ENCODE measurements at places on chromosomes 5 and 9. TPM values are rescaled to one million over a fixed set of nuclear protein-coding genes. Genes with fewer than 3 reads are reported as not detected.

CKS2 gene
- 54.9 TPM for total RNA-seq

POU5F2 gene
- total RNA-seq, result 1.9 TPM

OGN gene
- 2.6 TPM for total RNA-seq

RASGRF2 gene
- 4.5 TPM for total RNA-seq

PHPT1 gene
- total RNA-seq, result 168 TPM

SCGB3A2 gene
- total RNA-seq, result 0.49 TPM

PRR16 gene
- total RNA-seq, result 2.7 TPM

WNT8A gene
- not detected for total RNA-seq

DNA sequence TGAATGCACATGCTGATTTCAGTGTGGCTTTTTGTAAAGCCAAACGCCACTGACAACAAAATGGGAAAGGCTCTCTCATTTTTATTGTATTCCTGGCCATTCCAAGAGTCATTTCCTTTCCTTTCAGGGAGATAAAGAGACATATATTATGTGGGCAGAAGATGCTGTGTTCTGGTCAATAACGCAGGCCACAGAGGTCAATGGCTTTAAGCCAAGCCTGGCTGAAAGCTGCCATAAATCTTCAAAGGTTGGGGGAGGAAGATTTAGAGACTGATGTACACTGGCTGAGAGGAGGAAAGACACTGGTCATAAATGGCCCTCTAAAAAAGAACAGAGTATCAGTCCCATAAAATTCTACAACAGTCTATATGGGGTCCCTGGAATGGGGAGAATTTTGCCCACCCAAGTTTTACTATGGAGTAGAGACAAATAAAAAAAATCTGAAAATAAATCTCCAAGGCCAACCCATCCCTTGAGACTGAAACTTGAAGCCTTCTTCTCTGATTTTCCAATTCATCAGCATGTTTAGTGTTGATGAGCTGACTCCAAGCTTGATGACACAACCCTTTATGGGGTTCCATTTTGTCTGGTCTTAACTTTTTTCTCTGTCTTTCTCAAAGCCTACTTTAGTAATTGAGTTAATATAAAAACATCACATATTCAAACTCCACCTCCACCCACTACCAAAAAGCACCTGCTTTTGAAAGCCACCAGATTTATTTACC, 152.1 kb upstream of the SLC24A2 start:
- peaks cover 40% of the 10 kb centered on the region for H3K4me1 ChIP-seq
- no peak overlapping the region for H3K27ac ChIP-seq
- H3K27me3 ChIP-seq, result no peaks in the 10 kb centered on the region
- no peak overlapping the region for H3K4me3 ChIP-seq
- DNase-seq, result no peak

DNA sequence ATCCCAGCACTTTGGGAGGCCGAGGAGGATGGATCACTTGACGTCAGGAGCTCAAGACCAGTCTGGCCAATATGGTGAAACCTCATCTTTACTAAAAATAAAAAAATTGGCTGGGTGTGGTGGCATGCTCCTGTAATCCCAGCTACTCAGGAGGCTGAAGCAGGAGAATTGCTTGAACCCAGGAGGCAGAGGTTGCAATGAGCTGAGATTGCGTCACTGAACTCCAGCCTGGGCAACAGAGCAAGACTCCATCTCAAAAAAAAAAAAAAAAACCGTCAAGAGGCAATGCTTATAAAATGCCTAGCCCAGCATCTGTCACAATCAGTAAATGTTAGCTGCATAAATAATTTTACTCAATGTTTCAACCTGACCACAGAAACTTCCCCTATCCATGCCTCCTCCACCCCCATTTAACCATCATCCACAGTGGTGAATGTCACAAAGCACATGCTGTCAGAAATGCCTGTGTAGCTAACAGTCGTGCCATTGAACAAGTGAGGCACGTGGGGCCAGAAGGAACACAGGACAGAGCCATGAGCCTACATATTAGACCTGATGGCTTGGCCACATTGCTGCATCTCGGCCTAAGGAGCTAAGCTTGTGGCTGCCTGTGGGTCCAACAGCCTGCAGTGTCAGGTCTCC, 16.8 kb upstream of the TCOF1 start:
- no peak for DNase-seq
- H3K36me3 ChIP-seq, result no peaks in the 10 kb centered on the region
- no peak overlapping the region for H3K4me3 ChIP-seq
- H3K27ac ChIP-seq, result no peak overlapping the region

GRCh38 chr5:150488519-150489359, 19.2 kb upstream of the NDST1 start:
- peak overlapping the region; percentile 69 for H3K4me3 ChIP-seq
- peak overlapping the region; percentile 93 for H3K27ac ChIP-seq
- no peaks in the 10 kb centered on the region for H3K27me3 ChIP-seq

- H3K27ac ChIP-seq, result no peak overlapping the region
- peaks cover 56% of the 10 kb centered on the region for H3K27me3 ChIP-seq
- no peak overlapping the region for H3K4me3 ChIP-seq
- H3K36me3 ChIP-seq, result no peaks in the 10 kb centered on the region
- no peak for DNase-seq
Observed at GRCh38 chr9:83299571-83299970, 236.6 kb upstream of the RASEF start.

DNA sequence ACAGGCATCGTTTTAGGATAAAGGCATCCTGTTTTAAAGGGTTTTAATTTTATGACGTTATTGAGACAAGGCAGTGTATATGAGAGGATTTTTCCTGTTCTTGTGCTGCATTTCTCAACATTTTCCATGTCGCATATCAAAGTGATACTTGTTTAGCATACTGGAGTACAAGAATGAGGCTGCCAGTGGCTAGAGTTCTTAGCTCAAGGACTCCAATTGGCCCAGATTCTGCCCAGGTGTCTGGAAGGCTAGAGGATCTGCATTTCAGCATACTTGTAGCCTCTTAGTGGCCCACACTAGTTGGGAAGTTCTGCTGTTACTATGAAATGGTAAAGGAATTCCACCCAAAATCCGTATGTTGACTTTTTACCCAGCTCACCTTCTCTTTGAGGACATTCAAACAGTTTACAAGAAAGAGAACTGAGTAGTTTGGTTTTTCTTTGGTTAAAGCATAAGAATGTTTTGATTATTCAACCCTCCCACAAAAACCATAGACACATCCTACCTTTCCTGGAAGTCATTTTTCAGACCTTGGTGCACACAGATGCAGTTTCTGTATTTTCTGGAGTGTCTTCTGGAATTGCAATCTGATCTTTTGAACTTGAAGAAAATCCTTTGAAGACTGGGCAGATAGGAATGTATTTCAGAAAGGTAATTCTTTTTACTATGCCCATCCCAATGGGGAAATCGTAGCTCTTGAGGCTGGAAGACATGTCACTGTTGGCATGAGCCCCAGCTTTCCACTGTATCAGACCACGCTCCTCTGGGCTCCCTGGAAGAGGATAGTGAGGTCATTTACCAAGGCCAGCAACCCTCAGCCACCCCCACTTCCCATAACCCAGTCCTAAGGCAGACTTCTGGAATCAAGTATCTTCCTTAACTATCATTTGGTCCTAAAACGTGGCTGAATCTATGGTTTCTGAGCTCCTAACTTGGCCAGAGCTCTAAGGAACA, 11.3 kb downstream of the SLC23A1 start:
- no peak overlapping the region for H3K27ac ChIP-seq
- H3K27me3 ChIP-seq, result no peaks in the 10 kb centered on the region
- H3K36me3 ChIP-seq, result peaks cover 24% of the 10 kb centered on the region
- no peak overlapping the region for H3K4me3 ChIP-seq
- DNase-seq, result no peak

- no peak for DNase-seq
- no peaks in the 10 kb centered on the region for H3K36me3 ChIP-seq
- H3K27me3 ChIP-seq, result peaks cover 10% of the 10 kb centered on the region
- H3K27ac ChIP-seq, result no peak overlapping the region
Observed at GRCh38 chr5:143432658-143433239, 29.3 kb upstream of the NR3C1 start.

DNA sequence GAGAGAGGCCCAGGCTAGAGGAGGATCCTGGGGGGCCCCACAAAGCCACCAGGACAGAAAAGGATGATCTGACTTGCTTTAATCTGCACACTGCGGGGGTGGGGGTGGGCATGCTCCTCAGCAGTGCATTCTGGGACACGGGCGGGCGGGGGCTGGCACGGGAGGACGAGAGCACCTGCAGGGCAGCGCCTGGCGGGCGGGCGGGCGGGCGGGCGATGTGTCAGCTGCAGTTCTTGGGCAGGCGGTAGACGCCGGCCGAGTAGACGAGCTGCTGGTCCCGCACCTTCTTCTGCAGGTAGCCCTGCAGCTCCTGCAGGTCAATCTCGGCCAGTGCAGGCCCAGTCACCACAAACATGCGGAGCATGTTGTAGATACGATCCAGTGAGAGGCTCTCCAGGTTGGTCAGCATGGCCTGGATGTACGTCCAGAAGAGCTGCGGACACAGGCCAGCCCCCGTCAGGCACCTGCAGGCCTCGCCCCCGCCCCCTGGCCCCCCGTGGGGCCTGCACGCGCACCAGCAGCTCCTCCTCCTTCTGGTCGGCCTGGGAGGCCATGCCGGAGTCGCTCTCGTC, 3.0 kb upstream of the TMEM210 start:
- peaks cover 66% of the 10 kb centered on the region for H3K27me3 ChIP-seq
- DNase-seq, result no peak
- no peak overlapping the region for H3K4me3 ChIP-seq
- no peaks in the 10 kb centered on the region for H3K4me1 ChIP-seq
- H3K27ac ChIP-seq, result no peak overlapping the region

- H3K4me3 ChIP-seq, result no peak overlapping the region
- H3K27ac ChIP-seq, result no peak overlapping the region
- peaks cover 72% of the 10 kb centered on the region for H3K27me3 ChIP-seq
- H3K36me3 ChIP-seq, result no peaks in the 10 kb centered on the region
- DNase-seq, result no peak
Observed at GRCh38 chr5:2192496-2192895, 309.8 kb upstream of the IRX4 start.

DNA sequence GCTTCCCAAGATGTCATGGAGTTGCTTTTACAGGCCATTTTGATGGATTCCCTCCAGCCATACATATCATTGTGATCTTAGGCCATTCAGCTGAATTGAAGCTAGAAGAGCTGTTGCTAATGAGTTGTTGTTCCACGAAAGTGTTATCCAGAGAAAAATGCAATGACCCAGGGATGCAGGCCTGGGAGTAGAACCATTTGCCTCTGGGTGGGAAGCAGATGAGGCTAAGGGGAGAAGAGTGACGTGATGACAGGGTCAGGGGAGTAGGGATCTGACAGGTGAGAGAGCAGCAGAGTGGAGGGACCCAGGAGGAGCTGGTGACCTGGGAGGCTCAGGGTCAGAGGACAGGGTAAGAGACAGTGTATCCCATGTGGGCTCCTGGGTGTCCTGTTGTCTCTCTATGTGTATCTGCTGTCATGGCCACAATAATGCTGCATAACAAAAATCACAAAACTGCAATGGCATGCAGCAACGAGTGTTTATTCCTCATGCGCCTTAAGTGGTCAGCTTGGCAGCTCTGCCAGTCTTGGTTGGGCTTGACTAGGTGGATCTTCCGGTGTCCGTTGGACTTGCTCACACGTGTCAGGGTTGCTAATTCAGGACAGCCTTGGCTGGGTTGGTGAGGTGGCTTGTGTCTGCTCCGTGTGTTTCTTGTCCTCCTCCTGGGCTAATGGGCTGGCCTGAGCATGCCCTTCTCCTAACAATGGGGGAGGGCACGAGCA, 90.6 kb downstream of the LIFR start:
- no peak overlapping the region for H3K27ac ChIP-seq
- no peaks in the 10 kb centered on the region for H3K36me3 ChIP-seq
- peaks cover 14% of the 10 kb centered on the region for H3K4me1 ChIP-seq
- H3K27me3 ChIP-seq, result no peaks in the 10 kb centered on the region

DNA sequence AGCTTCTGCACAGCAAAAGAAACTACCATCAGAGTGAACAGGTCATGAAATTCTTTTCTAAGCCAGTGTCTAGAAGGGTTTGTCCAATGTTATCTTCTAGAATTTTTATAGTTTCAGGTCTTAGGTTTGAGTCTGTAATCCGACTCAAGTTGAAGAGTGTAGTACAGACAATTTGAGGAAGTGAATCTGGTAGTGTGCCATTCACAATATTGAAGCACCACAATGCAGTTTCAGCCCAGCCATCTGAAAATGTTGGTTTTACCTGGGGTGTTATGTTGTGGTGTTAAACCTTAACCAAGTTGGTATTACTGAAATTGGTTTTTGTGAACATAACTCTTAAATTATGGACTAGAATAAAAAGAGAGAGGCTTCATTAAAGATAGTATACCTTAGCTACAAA, 77.2 kb downstream of the ADAMTS16 start:
- no peak for DNase-seq
- H3K4me3 ChIP-seq, result no peak overlapping the region
- H3K36me3 ChIP-seq, result peaks cover 7% of the 10 kb centered on the region
- peaks cover 9% of the 10 kb centered on the region for H3K4me1 ChIP-seq
- no peak overlapping the region for H3K27ac ChIP-seq

GRCh38 chr9:131277910-131278701, 1.8 kb upstream of the FAM78A start:
- peak; percentile 68 for DNase-seq
- H3K27me3 ChIP-seq, result peaks cover 79% of the 10 kb centered on the region
- peak overlapping the region; percentile 69 for H3K4me3 ChIP-seq

DNA sequence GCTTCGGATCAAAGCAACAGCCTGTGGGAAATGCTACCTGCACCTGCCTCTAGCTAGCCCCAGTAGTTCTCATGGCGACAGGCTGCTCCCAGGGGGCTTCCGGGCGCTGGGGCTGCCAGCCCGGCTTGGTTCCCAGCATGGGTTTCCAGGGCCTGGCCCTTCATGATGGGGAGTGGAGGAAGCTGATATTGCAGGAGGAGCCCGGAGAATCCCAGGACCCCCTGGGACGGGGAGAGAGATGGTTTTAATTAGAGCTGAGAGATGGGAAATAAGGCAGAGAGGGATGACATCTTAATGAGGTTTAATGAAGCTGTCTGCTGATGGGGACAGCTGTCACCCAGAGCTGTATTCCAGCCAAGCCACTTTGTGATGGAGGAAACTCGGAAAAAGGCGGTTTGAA, 78.6 kb downstream of the CFAP77 start:
- no peak overlapping the region for H3K4me3 ChIP-seq
- H3K27me3 ChIP-seq, result peaks cover 72% of the 10 kb centered on the region
- DNase-seq, result no peak
- H3K4me1 ChIP-seq, result no peaks in the 10 kb centered on the region
- H3K27ac ChIP-seq, result no peak overlapping the region

DNA sequence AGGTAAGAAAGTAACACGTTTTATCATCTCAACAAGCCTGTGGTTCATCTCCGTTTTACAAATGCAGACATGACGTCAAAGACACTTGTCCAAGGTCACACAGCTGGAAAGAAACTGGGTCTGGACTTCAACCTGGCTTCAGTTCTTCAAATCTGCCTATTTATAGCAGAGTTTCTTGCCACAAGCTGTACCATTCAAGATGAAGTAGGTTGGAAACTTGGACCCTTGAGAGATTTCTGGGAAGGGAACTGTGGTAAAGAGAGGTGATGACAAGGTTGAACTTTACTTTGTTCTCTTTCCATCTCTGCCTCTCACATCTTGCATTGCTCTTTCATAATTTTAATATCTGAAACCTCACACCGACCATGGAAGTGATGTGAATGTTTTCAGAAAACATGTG, 29.9 kb upstream of the DENND1A start:
- H3K4me1 ChIP-seq, result peaks cover 5% of the 10 kb centered on the region
- peaks cover 55% of the 10 kb centered on the region for H3K27me3 ChIP-seq
- no peak for DNase-seq
- no peak overlapping the region for H3K4me3 ChIP-seq
- no peak overlapping the region for H3K27ac ChIP-seq
